A549 treated with CORT108297 at 1 μM for 4 hours (cell line): ENCODE measurements at places on chromosomes 7 and 10. TPM values are rescaled to one million over a fixed set of nuclear protein-coding genes. Genes with fewer than 3 reads are reported as not detected.

CCDC7 gene
- total RNA-seq, result 0.62 to 1.0 TPM (median 0.89 TPM) in 5 replicates

CLDN4 gene
- 3.6 to 5.3 TPM (median 4.6 TPM) in 5 replicates for total RNA-seq

MACC1 gene
- total RNA-seq, result not detected in 5 replicates

H2BK1 gene
- total RNA-seq, result not detected in 5 replicates

FBXL13 gene
- total RNA-seq, result 0.26 to 0.88 TPM (median 0.61 TPM) in 5 replicates

GFRA1 gene
- 9.5 to 10.8 TPM (median 10.2 TPM) in 5 replicates for total RNA-seq

KLF14 gene
- 0.03 to 0.07 TPM (median 0.05 TPM) in 3 of 5 replicates, not detected in the others for total RNA-seq

AGMO gene
- 0.57 to 1.1 TPM (median 0.75 TPM) in 5 replicates for total RNA-seq

CTAGE6 gene
- not detected in 5 replicates for total RNA-seq

THSD7A gene
- 1.5 to 2.6 TPM (median 2.3 TPM) in 5 replicates for total RNA-seq

GNG11 gene
- total RNA-seq, result 34.6 to 38.9 TPM (median 35.4 TPM) in 5 replicates

PDE1C gene
- 3.7 to 5.6 TPM (median 4.9 TPM) in 5 replicates for total RNA-seq
